SIG-M5 (cell line): ENCODE measurements at places on chromosomes 5 and 9.

DNA sequence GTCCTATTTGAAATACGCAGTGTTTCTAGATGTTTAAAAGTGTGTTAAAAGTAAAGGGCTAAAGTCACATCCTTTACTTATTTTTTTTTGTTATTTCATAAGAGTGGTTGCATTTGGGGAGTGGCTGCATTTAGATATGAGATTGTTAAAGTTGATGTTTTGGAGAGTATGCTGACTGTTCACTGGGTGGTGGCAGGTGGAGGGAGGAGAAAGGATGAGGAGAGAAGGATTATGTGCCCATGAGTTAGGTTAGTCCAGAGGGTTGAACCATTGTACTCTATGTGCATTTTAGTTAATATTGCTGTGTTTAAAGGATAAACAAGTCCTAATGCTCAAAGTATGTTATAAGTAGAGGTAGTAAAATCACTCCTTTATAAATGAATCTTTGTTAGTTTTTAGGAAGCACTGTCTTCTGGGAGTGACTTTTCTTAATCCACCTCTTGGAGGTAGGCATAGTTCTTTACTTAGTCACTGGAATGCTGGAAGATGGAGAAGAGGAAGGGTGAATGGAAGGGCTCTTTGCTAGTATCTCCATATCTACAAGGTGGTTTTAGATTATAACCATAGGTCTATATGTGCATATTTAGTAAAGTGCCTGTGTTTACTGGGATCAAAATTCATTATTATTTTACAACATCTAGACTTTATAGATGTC, 332.3 kb downstream of the NPR3 start:
- no peak for DNase-seq

GRCh38 chr5:149268928-149269557, 2.6 kb upstream of the AFAP1L1 start:
- DNase-seq = no peak

- peak; percentile 56 for DNase-seq
These were observed 80.3 kb upstream of the PHYKPL start for GRCh38 chr5:178312880-178313282.

DNA sequence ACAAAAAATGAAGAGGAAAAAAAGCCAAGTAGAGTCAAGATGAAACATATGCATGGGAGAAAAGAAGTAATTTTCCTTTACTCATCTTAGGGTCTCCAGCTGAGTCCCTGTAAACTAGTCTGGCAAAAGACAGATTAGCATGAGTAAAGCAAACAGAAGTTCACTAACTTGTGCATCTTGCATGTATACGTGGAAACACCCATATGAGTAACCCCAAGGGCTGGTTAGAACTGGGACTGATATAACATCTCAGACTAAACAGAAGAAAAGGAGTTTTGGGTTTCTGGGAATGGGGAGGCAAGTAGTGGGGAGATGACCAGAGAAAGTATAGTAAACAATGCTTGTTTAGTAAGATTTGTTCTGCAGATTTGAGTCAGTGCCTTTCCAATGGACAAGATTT, 20.1 kb upstream of the GLDC start:
- no peak for DNase-seq

GRCh38 chr5:64019746-64020145, 57.5 kb upstream of the HTR1A start:
- no peak for DNase-seq

GRCh38 chr9:136525207-136525606, 20.6 kb downstream of the NOTCH1 start:
- DNase-seq = no peak

GRCh38 chr5:14665101-14665822, 744 bp downstream of the OTULIN start:
- DNase-seq = no peak

DNA sequence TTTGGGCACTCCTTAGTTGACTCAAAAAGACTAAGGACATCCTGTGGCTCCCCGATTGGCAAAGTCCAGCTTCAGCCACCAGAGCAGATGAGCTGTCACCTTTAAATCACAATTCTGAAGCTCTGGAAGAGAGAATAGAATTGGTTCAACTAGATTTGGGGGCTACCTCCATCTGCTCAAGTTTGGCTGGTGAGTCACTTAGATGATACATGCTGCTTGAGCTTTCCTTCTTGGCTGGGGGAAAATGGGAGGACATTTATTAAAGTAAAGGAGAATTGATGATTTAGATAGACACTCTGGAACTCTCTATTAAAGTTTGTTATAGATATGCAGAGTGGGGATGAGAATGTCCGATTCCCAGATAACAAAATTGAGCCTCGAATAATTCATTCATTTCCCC, 30.0 kb upstream of the GRIA1 start:
- DNase-seq = no peak

GRCh38 chr9:3343671-3344070, 182.1 kb downstream of the RFX3 start:
- no peak for DNase-seq

- DNase-seq = no peak
These were observed 19.8 kb downstream of the GLT6D1 start for GRCh38 chr9:135619599-135619886.

DNA sequence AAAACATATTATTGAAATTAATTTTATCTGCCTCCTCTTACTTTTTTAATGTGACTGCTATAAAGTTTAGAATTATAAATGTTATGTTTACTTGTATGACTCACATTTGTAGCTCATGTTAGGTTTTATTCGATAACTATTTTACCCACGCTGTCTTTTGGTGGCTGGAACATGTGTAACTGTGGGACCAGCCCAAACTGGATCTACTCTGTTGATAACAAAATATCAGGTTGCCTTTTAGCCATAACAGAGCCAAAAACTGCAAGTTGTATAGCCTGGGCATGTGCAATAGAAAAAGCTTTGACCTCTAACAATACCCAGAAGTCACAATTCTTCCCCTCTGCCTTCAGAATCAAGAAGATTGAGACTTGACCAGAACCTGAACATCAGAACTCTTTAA, 356.5 kb downstream of the PRELID2 start:
- no peak for DNase-seq

DNA sequence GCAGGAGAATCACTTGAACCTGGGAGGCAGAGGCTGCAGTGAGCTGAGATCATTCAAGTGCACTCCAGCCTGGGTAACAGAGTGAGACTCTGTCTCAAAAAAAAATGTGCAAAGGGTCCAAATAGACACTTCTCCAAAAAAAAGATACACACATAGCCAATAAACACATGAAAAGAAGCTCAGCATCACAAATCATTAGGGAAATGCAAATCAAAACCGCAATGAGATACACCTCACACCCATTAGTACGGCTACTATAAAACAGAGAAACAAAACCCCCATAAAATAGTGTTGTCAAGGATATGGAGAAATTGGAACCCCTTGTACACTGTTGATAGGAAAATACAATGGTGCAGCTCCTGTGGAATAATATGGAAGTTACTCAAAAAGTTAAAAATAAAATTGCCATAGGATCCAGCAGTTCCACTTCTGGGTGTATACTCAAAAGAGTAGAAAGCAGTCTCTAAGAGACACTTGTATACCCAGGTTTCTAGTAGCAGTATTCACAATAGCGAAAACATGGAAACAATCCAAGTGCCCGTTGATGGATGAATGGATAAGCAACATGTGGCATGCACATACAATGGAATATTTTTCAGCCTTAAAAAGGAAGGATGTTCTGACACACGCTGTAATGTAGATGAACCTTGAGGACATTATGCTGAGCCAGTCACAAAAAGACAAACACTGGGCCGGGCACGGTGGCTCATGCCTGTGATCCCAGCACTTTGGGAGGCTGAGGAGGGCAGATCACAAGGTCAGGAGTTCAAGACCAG, 57.2 kb upstream of the PPARGC1B start:
- DNase-seq = no peak

GRCh38 chr5:53219610-53220009, 110.1 kb upstream of the MOCS2 start:
- no peak for DNase-seq

GRCh38 chr5:92942762-92943161, 638.3 kb downstream of the NR2F1-AS1 start:
- DNase-seq = no peak

DNA sequence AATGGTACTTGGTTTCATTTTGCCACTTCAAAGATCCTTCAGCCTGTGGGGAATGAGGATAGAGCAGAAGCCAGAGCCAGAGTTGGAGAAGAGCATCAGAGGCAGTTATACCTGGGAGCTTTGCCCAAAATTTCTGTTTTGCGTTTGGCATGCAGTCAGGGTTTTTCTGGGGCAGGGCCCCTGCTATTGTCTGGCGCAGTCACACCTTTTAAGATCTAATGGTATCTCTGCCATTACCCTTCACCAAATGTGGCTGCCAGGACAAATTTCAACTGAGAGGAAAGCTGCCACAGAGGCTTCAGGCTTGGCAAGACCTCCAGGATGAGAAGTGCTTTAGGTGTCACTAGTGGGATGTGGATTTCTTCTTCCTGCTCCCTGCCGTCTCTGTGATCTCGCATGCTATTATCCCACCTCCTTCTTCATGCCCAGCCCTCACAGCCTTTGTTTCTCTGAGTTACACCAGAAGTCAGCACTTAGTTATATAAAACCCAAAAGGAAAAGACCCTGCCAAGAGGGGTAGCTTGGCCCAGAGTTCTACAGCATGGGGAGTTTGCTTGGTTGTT, 357.0 kb downstream of the TLE4 start:
- no peak for DNase-seq

DNA sequence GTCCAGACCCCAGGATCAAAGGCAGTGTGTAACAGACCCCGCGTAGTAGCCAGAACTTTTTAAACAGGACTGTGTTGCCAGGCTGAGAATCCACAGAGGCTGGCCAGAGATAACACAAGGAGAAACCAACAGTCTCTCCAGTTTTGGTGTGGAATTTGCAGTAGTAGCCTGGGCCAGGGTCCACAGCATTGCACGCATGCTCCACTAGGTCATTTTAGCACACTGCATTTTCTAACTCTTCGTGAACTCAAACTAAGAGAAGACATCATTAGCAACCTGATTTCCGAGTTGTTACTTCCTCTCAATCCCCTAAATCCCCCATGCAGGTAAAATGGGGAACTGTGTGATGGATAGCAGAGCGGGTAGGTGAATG, 119.6 kb downstream of the BOD1 start:
- no peak for DNase-seq

DNA sequence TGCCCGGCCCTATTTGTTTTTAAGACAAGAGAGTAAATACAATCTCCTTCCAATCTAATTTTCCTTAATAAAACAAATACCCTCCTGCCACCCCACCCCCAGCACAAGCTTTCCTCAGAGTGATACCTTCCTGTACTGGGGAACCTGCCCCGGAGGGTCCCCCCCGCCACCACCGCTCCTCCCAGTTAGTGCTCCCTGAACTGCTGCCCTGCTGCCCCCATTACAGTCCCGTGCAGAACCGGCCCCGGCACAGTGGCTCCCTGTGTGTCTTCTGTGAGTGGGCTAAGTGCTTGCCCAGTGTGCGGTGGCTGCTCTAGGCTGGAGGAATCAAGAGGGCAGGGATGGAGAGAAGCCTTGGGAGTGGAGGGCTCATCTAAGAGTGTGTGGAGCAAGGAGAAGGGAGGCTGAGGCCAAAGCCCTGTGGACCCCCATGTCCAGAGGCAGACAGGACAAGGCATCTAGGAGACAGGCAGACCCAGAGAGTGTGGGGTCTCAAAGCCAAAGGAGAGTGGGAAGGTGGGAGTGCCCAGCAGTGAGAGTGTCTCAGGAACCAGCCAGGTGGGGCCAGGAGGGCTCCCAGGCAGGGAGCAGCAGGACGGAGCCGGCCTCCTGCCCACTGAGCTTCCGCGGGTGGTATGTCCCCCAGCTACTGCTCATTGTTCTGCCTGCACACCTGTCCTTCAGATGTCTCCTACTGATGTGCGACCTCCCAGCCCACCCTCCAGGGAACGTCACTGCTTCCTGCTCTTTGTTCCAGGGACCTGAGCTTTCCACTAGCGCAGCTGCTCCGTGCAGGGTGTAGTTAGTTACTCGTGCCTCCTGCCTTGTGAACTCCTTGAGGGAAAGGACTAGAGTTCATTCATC, 129.0 kb downstream of the DAB2IP start:
- DNase-seq = no peak

DNA sequence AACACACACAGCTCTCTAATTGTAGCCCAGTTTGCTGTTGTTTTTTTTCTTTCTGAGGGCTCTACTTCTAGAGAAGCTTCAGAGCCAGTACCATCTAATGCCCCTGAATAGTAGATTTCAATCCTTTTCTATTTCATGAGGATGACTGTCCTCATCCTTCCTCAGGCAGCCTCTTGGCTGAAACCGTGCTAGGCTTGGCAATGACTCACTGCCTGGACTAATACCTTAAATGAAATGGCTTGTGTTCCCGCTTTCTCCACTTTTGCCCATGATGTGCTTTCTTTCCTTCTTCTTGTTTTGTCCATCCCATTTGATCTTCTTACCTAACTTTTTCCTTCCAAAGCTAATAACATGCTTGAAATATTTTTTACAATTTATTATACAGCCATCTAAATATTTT, 80.1 kb downstream of the ITGA1 start:
- no peak for DNase-seq

DNA sequence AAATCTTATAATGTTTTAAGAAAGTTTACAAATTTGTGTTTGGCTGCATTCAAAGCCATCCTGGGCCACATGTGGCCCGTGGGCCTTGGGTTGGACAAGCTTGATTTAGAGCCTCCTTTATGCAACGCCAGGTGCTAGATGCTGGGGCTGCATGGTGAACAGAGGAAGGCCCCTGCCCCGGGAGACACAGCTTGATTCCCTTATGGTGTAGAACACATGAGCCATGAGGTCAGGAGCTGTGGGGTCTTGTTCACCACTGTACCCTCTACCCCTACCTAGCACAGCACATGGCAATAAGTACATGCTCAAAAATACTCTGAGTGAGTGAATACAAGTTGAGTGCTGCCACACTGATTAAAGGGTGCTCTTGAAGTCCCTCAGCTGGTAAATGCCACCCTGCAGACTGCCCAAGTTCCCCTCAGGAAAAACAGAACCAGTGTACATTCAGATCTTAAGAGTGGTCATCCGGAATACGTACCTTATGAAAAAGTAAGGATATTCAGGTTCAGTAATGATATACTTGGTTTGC, 71.9 kb downstream of the ARRDC3 start:
- no peak for DNase-seq

GRCh38 chr5:137688210-137688840, 47.6 kb downstream of the KLHL3 start:
- DNase-seq = no peak

DNA sequence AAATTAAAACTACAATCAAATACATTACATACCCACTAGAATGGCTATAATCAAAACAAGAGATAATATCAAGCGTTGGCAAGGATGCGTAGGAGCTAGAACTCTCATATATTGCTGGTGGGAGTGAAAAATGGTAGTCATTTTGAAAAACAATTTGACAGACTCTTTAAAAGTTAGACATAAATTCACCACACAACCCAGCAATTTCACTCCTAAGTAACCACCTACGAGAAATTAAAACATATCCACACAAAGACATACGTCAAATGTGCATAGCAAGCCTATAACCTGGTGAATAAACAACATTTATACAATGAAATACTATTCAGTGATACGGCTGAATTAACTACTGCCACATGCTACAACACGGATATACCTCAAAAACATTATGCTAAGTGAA, 44.7 kb downstream of the GKAP1 start:
- DNase-seq = no peak
